Activated CD8-positive, alpha-beta memory T cell treated with anti-CD3 and anti-CD28 coated beads for 4 hours (primary cell): ENCODE measurements at places on chromosomes 2 and 18.

GRCh38 chr2:223300326-223300725 is 248.3 kb downstream of the KCNE4 start:
- DNase-seq: no peak

- peak; percentile 40 for DNase-seq
Observed at GRCh38 chr2:106192752-106193689, 1.1 kb downstream of the UXS1 start.

DNA sequence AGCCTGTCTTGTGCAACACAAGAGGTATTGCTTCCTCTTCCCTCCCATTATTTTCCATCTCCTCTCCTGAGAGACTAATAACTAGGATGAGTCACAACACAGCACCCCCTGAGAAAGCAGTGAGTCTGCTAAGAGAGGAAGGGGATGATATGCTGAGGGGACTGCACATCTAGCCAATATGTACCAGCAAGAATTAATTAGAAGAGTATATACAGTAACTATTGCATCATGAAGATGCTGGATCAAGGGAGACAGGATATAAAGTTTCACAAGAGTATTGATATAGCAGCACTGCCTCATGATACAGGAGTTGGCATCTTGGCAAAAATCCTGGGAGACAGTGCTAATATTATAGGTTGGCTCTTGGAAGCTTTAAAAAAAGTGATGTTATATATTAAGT is 289.9 kb upstream of the RBMS1 start:
- no peak for DNase-seq

DNA sequence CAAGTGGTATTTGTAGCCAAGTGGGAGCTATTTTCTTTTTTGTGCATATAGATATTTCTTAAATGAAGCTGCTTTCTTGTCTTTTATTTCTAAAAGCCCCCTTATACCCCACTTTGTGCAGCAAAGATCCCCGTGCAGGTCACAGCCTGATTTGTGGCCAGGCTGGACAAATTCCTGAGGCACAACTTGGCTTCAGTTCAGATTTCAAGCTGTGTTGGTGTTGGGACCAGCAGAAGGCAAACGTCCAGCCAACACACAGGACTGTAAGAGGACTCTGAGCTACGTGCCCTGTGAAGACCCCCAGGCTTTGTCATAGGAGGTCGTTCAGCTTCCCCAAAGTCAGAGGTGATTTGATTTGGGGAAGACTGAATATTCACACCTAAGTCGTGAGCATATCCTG is 21.9 kb downstream of the FOSL2 start:
- DNase-seq: no peak

DNA sequence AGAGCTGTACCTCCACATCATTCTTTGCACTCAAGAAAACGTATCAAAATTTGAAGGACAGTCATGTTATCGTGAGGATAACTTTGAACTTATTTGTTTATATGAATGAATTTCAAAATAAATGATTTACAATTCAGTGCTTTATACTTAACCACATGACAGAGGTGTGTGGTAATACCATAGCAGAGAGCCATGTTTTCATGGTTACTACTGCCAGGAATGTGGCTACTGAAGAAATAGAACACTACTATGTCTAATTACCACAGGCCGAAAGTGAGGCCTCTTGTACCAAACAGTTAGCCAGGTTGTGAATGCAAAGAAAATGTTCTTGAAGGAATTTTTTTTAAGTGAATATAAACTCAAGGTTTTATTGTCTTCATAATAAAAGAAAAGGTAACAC is 49.2 kb downstream of the AAK1 start:
- DNase-seq: no peak

GRCh38 chr18:8561123-8561910 is 47.9 kb upstream of the RAB12 start:
- DNase-seq: no peak

DNA sequence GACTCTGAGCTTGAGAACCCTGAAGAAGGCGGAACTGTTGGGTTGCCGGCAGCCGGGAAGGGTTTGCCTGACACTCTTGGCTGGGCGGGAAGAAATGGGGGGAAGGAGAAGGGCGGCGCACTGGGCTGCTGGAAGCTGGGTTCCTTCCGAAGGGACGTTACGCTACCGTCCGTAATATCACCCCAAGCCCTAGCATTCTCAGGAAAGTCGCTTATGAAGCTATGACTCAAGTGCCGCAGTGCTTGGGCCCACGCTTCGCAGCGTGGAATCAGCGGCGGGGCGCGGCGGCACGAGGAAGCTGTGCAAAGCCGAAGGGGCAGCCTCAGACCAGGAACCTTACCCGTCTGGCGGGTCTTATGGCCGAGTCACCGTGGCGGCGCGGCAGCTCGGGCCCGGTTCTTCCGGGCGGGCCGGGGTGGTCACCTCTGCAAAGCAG is 50.2 kb upstream of the SIGLEC15 start:
- peak; percentile 4 for DNase-seq

DNA sequence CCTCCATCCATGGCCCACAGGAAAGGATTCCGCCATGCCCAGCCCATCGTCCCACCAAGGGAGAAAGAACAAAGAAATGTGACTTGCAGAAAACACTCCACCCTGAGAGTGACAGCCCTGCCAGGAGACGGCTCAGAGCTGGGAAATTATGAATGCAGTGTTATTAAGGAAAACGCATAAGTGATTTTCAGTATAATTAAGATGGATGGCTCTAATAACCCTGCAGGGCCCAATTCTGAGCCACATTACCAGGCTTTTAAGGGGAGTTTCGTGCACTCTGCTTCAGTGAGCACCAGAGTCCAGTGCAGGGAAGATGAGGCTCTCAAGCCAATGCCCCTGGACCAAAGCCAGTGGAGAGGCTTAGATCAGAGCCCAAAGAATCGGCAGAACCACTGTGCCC is 10.6 kb upstream of the TEX51 start:
- no peak for DNase-seq

DNA sequence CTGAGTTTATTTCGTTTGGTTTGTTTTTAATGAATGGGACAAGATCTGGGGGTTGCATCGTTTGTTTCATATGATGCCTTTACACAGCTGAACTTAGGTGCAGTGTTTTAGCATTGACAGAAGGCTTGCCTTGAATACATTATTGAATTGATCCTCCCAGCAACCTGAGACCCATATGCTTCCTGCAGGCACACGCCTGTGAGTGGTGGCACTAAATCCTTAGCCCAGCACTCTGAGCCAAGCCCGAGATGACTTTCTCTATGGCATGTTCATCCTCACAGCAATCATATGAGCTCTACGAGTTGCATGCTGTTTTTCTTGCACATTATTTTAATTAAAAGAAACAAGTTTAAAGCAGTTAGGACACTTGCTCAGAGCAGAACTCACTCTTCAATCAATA is 47.8 kb upstream of the AGAP1 start:
- no peak for DNase-seq

- DNase-seq: no peak
Observed at GRCh38 chr2:36618381-36618780, 20.4 kb upstream of the FEZ2 start.

GRCh38 chr2:218081063-218081462 is 12.0 kb downstream of the RUFY4 start:
- DNase-seq: no peak

GRCh38 chr2:238236571-238236970 is 3.3 kb downstream of the HES6 start:
- DNase-seq: no peak

GRCh38 chr2:99158599-99158998 is 3.8 kb downstream of the LIPT1 start:
- DNase-seq: no peak

DNA sequence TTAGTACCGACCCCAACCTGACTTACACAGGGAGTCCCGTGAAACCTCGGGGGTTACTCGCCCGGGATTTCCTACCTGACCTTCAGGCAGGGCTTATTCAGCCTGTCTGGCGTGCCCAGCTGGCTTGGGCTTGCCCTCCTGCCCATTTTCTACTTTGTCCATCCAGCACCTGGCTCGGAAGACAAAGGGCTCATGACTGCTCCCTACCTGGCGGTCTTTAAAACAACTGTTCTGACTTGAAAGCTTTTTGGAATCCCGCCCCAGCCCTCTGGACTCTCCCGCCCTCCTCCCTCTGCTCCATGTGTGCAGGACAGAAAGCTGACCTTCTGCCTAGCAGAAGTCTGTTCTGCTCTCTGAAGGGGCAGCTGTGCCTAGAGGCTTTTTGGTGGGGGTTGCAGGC is 43.1 kb downstream of the ACKR3 start:
- DNase-seq: no peak

DNA sequence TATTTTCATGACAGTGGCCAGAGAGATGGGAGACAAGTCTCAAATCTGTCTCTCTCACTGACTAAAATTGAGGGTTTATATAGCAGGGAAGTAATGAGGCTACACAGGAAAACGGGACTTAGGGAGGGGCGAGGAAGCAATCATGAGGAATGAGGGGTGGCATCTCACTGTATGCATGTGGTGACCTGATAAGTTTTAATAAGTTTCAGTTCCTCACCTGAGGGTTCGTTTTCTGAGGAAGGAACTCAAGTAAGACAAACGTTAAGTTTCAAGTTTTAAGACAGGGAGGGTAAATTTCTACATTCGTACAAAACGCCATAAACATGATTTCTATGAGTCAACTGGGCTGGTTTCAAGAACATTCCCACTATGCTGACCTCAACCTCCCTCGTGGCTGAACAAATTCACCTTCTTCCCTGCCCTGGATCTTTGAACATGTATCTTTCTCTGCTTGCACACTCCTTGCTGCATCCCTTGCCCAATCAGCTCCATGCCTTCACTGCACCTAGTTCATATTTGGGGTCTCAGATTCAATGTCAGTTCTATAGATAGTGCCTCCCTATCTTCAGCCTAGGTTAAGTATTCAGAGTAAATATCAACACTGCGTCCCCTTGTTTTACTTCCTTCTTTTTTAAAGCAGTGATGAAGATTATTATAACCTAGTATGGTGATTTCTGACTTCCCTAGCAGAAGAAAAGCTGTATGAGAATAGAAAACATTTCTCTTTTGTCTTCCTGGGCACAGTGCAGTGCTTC is 53.3 kb upstream of the CNTNAP5 start:
- no peak for DNase-seq

GRCh38 chr2:232816657-232817056 is 40.3 kb upstream of the KCNJ13 start:
- DNase-seq: no peak

DNA sequence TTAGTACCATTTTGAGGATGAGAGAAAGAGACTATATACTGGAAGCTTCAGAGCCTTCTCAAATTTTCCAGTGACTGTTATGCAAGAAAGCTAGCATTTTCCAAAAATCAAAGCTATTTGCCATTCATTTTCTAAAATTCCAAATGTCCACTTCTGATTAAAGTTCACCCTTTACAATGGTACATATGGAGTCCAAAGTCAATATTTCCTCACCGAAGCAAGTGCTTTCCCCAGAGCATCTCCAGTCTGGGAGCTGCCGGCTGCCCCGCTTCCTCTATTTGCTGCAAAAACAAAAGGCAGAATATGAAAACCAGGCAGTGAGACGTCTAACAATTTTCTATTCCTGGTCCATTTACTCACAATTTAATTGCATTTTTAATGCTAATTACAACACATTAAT is 302.0 kb upstream of the CCDC68 start:
- DNase-seq: no peak

- DNase-seq: no peak
Observed at GRCh38 chr2:197248623-197249022, 62.0 kb downstream of the ANKRD44 start.

DNA sequence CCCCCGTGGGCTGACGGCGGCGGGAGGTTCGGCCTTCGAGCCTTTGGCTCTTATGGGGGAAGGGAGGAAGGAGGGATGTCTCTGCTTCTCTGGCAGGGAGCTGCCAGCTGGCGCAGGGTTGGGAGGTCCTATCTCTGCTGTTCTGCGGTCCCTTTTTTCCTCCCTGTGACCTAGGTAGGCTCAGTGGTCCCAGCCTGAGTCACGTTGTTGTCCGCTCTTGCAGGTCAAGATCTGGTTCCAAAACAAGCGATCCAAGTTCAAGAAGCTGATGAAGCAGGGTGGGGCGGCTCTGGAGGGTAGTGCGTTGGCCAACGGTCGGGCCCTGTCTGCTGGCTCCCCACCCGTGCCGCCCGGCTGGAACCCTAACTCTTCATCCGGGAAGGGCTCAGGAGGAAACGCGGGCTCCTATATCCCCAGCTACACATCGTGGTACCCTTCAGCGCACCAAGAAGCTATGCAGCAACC is 2.5 kb downstream of the DLX1 start:
- DNase-seq: no peak

- DNase-seq: no peak
Observed at GRCh38 chr2:101012706-101013181, 10.7 kb downstream of the RPL31 start.

GRCh38 chr2:80019571-80020460 is 284.7 kb downstream of the LRRTM1 start:
- DNase-seq: no peak
